ENCODE measurements at places on chromosomes 11 and 22.

DNA sequence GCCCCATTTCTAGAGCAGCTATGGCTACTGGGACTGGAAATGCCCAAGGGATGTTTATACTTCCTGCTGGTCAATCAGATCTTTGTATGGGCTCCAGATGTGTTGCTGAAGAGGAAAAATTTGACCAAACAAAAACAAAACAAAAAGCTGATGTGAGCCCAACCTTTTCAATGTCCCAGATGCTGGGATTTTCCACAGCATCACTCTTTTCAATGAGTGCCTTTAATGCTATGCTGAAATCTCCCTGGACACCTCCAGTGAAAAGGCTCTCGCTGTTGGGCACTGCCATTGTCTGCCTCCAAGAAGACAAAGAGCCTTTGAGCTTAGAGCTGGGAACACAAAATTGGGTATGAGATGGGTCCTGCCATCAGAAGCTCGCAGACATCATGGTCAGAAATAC lies 671.9 kb downstream of the NTM start:
- DNase-seq, result no peak

- no peak for DNase-seq
Measured at GRCh38 chr11:40062616-40063015, 1396.8 kb downstream of the LRRC4C start.

DNA sequence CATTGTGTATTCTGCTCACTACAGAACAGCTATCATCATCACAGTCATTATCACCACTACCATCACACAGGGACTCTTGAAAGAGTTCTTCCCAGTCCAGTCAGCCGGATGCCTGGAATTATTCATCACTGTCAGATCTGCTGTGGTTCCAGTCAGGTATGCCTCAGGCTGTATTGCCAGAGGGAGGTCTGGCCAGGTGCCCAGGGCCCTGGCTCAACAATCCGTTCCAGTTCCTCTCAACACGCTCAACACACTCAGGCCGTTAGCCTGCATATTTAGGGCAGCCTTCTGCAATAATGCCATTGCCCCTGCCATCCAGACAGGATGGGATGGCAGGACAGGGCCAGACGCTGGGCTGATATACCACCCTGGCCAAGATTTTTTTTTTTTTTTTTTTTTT lies 28.6 kb upstream of the RASL10A start:
- DNase-seq, result no peak

DNA sequence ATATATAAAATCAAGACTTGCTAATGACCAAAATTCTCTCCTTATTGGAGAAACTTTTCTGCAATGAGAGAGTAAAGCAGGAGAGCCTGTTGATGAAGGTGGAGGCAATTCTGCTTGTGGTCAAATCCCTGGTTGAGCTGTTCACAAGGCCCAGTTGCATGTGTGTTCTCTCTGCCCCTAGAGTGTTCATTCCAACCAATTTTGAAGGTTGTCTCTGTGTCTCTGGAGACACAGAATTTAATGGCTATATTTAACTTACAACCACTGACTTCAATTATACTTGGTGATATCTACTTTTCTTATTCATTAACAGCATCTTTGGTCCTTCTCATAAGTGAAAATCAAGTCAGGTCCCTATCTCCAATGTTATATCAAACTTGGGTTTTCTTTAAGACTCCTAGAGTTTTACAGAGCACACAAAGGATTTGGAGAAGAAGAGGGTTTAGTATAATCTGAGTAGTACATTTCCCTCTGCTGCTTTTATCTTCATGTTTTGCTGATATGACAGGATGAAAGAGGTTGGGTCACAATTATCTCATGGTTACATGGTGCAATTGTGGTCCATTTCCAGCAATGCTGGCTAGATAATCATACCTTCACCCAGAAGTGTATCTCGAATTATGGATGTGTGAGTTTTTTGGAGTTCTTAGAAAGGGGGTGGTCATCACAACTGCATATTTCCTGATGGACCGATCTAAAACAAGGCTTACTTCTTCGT lies 4.0 kb downstream of the OOSP4A start:
- no peak for DNase-seq

- peak; percentile 64 for DNase-seq
Measured at GRCh38 chr22:30802202-30803166, 107.8 kb downstream of the OSBP2 start.

DNA sequence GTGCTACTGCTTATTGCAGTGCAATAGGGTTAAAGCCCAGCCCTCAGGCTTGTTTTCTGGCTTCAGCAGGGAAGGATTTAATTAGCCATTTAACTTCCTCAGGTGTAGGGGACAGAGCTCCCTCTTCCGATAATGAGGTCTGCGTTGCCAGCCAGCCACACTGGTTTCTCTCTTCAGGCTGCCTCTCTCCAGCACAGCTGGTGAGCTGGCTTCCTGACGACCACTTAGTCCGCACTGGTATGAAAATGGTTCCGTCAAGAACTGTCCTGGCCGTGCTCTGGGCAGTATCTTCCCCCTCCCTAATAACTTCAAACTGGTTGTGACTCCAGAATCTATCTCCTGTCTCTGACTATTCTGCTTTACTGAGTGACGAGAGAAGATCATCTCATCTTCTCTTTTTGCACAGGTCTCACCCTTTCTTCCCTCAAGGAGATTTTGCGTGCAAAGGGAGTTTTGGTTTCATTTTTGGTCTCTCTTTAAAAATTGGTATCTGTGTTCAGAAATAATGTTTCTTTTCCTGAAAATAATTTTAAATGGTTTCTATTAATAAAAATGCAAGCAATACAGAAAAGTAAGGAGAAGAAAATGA lies 49.2 kb downstream of the CNTN5 start:
- DNase-seq, result no peak

DNA sequence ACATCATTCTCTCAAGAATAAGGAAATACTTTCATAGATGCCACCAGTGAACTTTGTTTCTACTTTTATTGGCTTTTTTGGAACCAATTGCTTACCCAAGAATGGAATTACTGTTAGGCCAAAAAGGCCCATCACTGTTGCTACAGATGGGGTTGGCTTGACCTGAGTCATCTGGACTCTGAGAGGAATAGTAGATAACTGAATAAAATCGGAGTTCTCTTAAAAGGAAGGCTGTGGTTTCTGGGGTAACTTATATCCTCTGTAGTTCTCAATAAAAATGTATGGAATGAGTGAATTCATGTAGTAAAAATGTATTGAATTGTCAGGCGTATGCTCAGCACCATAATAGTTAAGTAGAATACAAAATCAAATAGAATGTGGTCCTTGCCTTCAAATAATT lies 56.6 kb downstream of the ARHGEF12 start:
- DNase-seq, result no peak

DNA sequence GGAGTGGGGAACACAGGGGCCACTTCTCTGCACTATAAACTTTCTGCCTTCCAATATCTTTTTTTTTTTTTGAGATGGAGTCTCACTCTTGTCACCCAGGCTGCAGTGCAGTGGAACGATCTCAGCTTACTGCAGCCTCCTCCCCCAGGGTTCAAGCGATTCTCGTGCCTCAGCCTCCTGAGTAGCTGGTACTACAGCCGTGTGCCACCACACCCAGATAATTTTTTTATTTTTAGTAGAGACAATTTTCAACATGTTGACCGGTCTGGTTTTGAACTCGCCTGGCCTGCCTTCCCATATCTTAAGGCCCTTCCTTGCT lies 1.7 kb downstream of the SLC3A2 start:
- DNase-seq, result no peak

DNA sequence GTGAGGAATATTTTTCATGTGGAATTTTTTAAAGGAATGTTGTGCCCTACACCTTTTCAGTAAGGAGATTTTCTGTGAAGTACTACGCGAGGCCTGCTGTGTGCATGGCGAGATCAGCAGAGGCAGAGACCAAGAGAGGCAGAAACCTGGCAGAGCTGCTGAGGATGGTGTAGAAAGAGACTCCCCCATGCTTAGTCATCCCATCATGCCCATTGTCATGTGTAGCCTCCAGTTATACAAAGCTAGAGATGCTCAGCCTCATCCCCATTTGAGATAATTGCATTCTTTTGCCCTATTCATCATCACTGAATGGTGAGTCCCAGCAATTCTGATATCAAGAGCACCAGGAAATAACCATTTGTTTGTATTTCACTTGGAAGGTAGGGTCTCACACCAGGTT lies 3.0 kb upstream of the MS4A7 start:
- no peak for DNase-seq

- no peak for DNase-seq
Measured at GRCh38 chr11:129090056-129090455, 102.1 kb downstream of the ARHGAP32 start.

GRCh38 chr11:124644426-124645280 lies 22.0 kb downstream of the TBRG1 start:
- no peak for DNase-seq

GRCh38 chr11:95413761-95414160 lies 182.8 kb upstream of the SESN3 start:
- DNase-seq, result no peak

DNA sequence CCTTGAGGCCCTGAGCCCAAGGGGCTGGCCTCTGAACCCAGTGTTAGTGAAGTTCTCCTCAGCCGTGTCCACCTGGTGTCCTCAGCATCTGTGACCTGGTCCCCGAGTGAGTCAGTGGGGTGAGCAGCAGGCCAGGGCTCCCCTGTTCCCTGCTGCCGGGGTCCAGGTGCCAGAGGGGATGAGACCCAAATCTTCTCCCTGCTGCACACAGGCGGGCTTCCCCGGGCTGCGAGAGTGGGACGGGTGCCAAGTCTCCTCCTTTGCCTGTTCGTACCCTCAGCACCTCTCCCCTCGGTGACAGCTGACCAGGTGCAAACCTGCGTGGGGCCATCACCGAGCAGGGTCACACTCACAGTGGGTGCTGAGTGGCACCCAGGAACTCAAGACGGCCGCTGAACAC lies 514.5 kb downstream of the TBC1D22A start:
- no peak for DNase-seq

- DNase-seq, result no peak
Measured at GRCh38 chr11:17890325-17890724, 122.5 kb downstream of the SERGEF start.

DNA sequence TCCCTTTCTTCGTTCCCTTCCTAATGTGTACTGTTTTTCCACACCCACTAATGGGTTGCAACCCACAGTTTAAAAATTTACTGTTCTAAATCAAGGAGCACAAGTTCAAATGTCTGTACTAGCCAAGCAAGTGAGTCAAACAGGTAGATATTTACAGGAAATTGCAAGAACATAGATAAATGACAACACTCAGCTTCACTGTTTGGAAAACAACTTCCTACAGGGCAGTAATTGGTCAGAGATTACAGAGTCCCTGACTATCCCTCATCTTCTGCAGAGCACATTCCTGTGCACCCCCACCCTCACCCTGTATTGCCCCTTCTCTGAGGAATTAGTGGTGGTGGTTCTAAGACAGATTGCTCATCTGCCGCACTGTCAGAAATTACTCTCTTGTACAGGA lies 1.9 kb downstream of the SERPING1 start:
- no peak for DNase-seq

DNA sequence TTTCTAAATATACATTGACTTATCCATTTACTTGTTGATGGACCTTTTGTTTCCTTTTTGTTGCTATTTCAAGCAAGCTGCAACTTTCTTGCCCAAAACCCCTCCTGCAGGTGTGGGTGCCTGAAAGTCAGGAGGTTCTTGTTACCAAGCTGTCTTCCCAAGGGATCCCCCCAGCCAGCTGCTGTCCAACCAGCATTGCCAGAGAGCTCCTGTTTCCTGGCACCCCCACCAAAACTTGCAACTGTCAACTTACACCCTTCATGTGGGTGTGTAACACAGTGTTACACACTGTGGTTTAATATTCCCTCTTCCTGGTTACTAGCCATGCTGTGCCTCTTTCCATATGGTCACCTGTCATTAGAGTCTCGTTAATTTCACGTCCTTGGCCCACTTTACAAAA lies 1.6 kb upstream of the KRTAP5-1 start:
- no peak for DNase-seq

- no peak for DNase-seq
Measured at GRCh38 chr11:69540118-69541000, 58.9 kb downstream of the LINC01488 start.

DNA sequence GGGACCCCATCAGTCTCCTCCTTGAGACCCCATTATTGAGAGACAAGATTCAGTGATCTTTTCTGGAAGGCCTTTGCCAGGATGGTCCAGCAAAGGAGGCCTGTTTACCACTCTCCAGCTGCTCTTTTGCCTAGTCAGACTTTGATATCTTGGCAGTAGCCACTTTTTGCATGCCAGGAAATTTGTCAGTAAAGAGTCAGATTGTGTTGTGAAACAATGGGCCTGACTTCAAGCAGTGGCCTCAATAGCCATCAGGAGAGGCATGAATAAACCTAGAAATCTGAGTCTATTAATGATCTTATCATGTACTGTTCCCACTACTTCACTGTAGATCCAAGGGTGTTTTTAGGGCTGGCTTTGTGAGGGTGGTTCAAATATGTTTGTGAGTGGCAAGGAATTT lies 479.4 kb downstream of the JRKL start:
- DNase-seq, result no peak

DNA sequence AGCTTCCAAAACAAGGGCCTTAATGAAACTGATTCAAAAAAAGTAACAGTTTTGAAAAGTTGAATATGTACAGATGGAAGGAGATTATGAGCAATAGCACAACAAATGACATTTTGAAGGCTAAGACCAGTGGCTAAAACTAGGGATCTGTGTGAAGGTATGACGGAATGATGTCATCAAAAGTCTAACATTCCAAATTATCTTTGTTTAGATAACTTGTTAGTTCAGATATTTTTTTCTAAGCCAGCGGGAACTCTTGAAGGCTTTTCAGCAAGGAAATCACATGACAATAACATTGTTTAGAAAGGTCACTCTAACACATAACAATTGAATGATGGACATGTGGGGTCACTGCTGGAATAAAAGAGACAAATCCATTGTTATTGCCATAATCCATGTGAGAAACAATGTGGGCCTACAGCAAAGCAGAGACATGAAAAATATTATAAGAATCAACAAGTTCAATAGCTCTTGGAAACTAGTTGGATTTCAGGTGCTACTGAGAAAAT lies 260.5 kb downstream of the CASP12 start:
- no peak for DNase-seq

GRCh38 chr11:1310318-1310687 lies 871 bp upstream of the TOLLIP start:
- no peak for DNase-seq

GRCh38 chr11:105046898-105047579 lies 1.9 kb upstream of the CARD16 start:
- no peak for DNase-seq
